ENCODE measurements at places on chromosomes 7 and 10.

- H3K4me1 ChIP-seq, result peaks cover 37% of the 10 kb centered on the region
- H3K27ac ChIP-seq, result no peak overlapping the region
- peak; percentile 57 for DNase-seq
- H3K36me3 ChIP-seq, result no peaks in the 10 kb centered on the region
- H3K4me3 ChIP-seq, result peak overlapping the region; percentile 46
Observed at GRCh38 chr7:44104860-44105771, 971 bp downstream of the AEBP1 start.

DNA sequence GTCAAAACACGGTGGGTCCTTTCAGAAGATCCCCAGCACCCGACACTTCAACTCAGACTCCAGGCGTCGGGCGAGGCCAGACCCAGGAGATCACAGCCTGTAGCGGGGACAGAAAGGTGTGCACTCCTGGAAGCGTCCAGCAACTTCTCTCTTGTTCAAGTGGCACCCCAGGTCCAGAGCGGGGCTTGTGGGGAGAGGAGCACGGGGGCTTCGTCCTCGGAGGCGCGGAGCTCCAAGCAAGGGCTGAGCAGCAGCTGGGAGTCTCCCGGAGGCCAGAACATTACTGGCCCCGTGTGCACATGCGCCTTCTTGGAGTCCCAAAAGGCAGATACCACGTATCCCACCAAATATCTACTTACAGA lies 54.9 kb downstream of the ZRANB1 start:
- no peak overlapping the region for H3K27ac ChIP-seq
- H3K4me1 ChIP-seq, result no peaks in the 10 kb centered on the region
- DNase-seq, result no peak
- H3K27me3 ChIP-seq, result no peaks in the 10 kb centered on the region

GRCh38 chr10:113663142-113663541 lies 699 bp downstream of the NRAP start:
- no peak for DNase-seq
- H3K36me3 ChIP-seq, result no peaks in the 10 kb centered on the region
- no peaks in the 10 kb centered on the region for H3K4me1 ChIP-seq

DNA sequence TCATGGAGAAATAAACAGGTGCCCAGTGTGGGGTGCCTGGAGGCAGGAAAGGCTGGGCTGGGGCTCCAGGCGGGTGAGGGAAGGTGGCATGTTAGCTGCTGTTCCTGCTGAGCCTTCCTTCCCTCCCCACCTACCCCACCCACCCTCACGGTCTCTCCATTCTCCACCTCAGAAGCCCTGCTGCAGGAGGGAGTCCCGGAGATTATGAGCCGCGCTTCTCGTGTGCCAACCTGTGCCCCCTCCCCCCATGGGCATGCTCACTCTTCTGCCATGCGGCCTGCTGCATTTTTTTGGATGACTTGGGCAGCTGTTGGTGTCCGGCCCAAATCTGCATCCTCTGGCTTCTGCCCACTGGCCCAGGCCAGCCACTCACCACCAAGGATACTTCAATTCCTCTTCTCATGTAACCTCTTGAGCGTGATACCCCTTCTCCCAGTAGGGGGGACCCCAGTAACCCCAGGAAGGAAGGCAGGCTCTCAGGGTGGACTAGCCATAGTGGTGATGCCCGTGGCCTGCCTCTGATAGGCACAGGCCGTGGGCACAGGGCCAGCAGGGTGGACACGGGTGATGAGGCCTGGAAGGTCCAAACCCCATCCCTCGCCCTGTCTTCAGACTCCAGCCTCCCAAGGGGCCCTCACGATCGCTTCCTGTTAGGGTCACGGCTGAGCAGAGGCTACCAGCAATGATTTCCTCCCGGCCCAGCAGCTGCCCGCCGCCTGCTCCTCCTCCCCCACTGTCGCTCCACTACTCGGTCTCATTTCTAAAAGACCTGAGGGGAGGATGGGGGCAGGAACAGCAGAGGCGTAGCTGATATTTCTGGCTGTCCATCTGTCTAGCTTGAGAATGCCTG lies 27.8 kb downstream of the UNC5B start:
- H3K27ac ChIP-seq, result no peak overlapping the region
- no peak for DNase-seq
- H3K4me3 ChIP-seq, result no peak overlapping the region

DNA sequence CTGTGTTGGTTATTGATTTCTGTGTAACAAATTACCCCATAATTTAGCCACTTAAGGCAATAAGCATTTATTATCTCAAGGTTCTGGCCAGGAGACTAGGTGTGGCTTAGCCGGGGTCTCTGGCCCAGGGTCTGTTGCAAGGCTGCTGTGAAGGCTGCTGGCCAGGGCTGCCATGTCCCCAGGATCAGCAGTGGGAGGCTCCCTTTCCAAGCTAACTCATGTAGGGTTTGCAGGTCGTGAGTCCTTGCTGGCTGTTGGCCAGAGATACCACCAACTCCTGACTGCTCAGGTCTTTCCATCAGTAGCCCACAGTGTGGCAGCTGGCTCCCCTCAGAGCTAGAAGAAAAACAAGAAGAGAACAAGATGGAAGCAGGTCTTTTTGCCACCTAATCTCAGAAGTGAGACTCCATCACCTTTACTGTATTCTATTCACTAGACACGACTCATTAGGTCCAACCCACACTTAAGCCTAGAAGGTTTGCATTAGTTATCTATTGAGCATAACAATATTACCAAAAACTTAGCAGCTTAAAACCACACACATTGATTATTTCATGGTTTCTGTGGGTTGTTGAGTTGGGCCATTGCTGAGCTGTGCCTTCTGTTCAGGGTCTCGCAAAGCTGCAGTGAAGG lies 185.6 kb downstream of the PFKFB3 start:
- H3K4me3 ChIP-seq, result no peak overlapping the region
- H3K36me3 ChIP-seq, result no peaks in the 10 kb centered on the region
- DNase-seq, result no peak
- H3K4me1 ChIP-seq, result no peaks in the 10 kb centered on the region

- no peaks in the 10 kb centered on the region for H3K36me3 ChIP-seq
- DNase-seq, result no peak
- H3K4me3 ChIP-seq, result no peak overlapping the region
- H3K27ac ChIP-seq, result no peak overlapping the region
- no peaks in the 10 kb centered on the region for H3K27me3 ChIP-seq
Observed at GRCh38 chr7:1497293-1497927, 6.8 kb downstream of the INTS1 start.

GRCh38 chr10:112224933-112225529 lies 41.5 kb upstream of the GPAM start:
- no peak overlapping the region for H3K4me3 ChIP-seq
- H3K4me1 ChIP-seq, result no peaks in the 10 kb centered on the region

Measured in B cell (primary cell).